NCI-H1436 treated with DMSO at 0.1 percent for 48 hours (cell line): ENCODE measurements at places on chromosomes 16 and 17.

DNA sequence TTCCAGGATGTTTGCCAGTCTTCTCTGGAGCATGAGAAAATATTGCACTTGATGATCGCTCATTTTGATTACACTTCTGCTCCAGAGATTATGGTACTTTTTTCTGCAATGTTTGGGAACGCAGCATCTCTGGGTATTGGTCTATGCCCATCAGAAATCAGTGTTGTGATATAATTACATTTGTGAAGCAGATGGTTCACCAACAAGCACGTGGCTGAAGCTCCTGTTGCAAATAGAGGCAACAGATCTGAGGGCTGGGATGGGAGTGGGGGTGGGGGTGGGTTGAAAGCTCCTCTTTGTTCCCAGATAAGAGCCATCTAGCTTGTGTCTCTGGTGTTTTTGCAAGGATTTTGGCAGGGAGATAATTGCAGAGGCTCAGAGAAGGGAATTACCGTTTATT, 252.3 kb downstream of the SHISA9 start:
- no peak for DNase-seq

DNA sequence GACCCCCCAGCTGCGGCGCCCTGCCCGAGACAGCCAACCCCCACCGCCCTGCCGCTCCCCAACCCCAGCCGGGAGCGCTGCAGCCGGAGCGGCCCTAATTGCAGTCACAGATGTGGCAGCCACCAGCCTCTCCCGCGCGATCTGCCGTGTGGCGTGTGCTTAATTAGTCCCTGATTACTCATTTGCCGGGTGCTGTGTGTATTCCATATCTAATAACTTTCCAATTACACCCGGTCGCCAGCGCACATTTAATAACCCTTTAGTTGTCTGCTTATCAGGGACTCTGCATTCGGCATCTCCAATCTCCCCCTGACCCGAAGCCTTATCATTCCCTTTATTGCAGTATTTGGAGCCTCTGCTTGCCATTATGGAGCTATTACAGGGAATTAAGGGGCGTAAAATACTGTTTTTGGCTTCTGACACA, 236.7 kb upstream of the CIBAR2 start:
- no peak for DNase-seq

DNA sequence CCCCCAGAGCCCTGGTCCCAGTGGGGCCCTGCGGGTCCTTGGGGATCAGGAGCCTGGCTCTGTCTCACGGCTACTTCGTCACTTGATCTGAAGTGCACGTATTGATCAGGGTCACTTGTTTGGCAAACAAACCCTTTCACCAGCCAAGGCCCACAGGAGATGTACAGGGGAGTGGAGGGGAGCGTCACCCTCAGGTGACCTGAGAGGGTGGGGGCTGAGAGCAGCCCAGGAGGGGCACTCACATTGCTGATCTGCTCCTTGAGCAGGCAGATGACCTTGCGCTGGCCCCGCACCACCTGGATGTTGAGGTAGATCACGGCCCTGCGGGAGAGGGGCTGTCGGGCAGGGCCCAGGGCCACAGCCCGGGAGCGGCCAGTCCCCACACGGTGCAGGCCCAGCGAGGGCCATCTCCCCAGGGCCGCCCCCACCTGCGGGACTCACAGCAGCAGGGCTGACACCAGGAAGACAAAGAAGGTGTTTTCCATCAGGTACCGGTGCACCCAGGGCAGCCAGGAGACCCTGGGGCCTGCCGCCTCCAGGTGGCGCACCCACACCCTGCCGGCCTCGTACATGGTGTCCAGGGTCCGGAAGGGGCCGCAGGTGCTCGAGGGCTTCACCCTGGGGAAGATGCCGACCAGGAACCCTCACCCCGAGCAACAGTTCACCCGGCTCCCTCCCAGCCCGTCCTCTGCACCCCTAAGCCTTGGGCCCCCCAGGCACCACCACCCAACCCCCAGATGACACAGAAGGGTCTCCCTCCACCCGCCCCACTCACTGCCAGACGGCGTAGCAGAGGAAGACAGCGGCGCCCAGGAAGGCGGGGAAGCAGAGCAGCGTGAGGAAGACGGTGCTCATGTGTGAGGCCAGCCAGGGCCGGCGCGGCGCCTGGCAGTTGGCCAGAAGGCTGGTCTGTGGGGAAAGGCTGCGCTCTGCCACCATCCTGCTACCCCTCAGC, 11.3 kb downstream of the TMC6 start:
- no peak for DNase-seq

- DNase-seq = no peak
Observed at GRCh38 chr17:66425756-66426396, 123.5 kb downstream of the PRKCA start.

GRCh38 chr16:86380030-86380429, 130.3 kb upstream of the FOXF1 start:
- DNase-seq = no peak

- DNase-seq = no peak
Observed at GRCh38 chr17:64057701-64058263, 37.3 kb upstream of the ICAM2 start.
